ENCODE measurements at places on chromosomes 4 and X.

DNA sequence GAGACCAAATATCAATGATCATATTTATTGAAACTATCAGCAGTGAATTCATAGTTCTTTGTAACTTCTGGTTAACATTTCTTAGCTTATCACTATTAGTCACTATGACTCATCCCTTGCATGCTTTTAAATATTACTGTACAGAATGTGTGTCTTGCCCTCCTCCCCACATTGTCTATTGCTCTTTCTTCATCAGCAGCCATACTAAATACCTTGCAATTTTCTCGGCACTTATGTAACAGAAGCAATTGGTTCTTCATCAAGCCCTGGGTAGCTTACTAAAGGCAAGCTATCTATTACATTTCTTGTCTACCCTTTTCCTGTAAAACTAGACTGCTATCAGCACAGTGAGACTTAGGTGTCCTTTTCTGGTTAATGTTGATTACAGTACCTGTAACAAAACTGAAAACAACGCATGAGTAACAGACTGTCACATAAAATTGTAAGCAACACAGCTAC lies 8.2 kb downstream of the KLHL4 start:
- no peak for DNase-seq

- DNase-seq = no peak
These were observed 27.8 kb upstream of the SLC2A9 start for GRCh38 chr4:10048941-10049697.

- no peak for DNase-seq
These were observed 215.0 kb downstream of the SCFD2 start for GRCh38 chr4:53150631-53151488.

- DNase-seq = peak; percentile 40
These were observed 36.1 kb downstream of the MTTP start for GRCh38 chr4:99610605-99611175.

DNA sequence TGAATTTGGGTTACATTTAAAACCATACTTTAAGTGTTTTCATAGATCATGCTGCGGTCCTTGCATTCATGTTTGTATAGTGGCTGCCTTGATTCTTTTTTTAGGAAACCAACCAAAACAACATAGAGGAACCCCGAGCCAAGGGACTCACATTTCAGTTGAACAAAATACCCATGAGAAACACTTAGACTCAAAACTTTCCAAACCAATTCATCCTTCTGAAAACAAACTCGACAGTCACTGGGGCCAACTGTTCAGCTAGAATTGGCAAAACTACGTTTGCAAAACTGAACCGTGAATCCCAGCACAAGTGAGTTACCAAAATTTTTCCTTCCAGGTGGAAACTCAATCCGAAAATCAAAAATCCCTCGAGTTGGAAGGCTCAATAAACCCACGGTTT lies 1.4 kb downstream of the ADGRA3 start:
- peak; percentile 7 for DNase-seq

- DNase-seq = no peak
These were observed 24.5 kb downstream of the DHX15 start for GRCh38 chr4:24559889-24560288.

DNA sequence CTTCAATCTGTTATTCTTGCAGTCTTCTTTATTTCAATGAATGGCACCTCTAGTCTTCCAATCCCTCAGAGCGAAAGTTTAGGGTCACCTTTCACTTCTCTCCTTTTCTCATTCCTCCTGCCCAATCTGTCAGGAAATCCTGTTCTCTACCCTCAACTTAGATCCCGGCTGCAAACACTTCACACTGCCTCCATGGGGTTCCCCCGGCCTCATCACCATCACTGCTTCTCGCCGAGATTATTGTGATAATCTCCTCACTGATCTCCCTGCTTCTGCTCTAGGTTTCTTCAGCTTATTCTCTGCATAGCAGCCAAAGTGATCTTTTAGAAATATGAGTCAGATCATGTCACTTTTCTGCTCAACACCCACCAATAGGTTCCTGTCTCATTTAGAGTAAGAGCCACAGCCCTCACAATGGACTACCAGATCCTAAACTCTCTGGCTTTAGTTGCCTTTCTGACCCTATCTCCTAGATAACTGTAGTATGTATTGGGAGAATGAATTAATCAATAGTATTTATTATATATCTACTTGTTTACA lies 43.6 kb upstream of the TBC1D9 start:
- DNase-seq = no peak

GRCh38 chr4:7928711-7929110 lies 10.9 kb downstream of the AFAP1 start:
- DNase-seq = no peak

DNA sequence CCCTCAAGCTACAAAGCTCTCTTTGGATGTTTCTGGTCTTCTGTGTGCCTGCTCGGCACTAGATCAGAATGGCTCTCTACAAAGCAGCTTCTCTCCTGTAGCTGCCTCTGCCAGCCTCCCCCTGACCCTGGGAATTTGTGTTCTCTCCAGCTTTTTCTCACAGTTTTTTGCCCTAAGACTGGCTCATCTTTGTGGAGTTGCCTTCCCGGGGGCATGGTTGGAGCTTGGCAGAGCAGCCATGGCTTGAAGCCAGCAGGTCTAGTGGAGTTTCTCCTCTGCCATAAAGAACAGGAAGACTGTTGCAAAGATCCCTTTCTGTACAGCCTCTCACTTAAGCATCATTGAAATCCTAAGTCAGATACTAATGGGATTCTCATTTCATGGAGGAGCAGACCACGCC lies 163.3 kb upstream of the MAMLD1 start:
- DNase-seq = peak; percentile 34

DNA sequence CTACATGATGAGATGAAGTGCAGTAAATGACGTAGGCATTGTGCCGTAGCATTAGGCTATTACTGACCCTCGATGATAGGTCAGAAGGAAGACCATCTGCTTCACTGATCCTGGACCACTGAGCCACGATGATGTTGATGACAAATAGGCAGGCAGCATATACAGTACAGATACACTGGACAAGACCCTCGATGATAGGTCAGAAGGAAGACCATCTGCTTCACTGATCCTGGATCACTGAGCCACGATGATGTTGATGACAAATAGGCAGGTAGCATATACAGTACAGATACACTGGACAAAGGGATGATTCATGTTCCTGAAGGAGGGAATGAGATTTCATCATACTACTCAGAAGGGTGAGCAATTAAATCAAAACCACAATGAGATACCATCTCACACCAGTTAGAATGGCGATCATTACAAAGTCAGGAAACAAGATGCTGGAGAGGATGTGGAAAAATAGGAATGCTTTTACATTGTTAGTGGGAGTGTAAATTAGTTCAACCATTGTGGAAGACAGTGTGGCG lies 50.9 kb downstream of the BEND4 start:
- no peak for DNase-seq

DNA sequence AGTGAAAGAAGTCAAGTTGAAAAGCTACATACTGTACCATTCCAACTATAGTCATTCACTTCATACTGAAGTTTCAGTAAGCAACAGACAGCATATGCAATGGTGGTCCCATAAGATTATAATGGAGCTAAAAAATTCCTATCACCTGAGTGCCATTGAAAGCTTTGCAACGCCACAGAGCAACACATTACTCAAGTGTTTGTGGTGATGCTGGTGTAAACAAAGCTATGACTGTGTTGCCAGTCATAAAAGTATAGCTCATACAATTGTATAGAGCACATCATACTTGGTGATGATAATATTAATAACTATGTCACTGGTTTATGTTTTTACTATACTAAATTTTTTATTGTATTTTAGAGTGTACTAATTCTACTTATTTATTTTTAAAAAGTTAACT lies 78.9 kb downstream of the NAF1 start:
- no peak for DNase-seq

- DNase-seq = no peak
These were observed 64.0 kb downstream of the ADRA2C start for GRCh38 chr4:3829956-3830773.

GRCh38 chr4:168484626-168485025 lies 4.3 kb upstream of the DDX60L start:
- no peak for DNase-seq

GRCh38 chrX:101932249-101932570 lies 383 bp upstream of the ZMAT1 start:
- no peak for DNase-seq

DNA sequence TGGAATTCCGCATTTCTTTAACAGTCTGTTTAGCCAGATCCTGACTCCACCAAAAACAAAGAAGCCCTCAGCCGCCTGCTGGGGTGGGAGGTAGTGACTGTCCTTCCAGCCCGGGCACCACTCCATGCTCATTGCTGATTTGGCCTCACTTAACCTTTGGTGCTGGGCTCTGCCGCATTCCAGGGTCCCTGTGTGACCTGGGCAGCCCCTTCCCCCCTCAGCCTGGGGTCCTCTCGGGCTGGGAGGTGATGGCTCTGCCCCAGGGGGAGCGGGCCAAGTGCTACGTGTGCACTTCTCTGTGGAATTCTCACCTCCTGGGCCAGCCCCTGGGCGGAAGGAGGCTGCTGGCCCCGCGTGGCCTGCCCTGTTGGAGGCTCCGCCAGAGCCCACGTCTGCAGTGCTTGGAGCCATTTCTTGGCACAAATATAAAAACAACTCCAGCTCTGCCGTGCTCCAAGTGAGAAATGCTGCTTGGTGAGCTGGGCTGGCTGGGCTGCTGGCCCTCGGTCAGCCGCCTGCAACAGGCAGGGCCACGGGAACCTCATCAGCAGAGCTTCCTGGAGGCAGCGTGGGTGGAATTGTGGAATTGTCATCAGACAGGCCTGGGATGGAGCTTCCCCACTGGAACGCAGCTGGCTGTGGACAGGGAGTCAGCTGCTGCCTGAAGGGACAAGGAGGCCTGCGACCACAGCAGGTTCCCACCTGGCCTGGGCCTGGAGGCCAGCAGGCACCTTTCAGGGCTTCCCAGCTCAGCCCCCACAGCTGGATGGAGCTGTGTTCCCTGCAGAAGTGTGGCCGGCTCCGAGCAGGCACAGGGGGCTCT lies 66.0 kb downstream of the TRMT44 start:
- DNase-seq = no peak

DNA sequence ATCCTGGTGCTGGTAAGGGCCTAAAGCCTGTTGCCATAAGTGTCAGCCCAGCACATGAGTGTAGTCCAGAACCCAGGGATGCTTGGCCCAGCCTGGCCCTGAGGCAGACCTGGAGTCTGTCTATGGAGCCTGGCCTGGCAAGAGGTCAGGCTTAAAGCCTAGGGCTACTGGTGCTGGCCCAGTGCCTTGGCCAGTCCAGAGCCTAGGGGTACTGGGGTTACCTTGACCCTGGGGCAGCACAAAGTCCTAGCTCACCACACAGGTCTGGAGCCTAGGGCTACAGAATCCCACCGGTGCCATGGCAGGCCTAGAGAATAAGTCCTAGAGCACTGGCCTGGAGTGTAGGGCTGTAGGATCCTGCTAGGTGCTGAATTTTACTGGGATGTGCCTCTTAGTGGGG lies 393.8 kb downstream of the MAGEE1 start:
- DNase-seq = no peak

DNA sequence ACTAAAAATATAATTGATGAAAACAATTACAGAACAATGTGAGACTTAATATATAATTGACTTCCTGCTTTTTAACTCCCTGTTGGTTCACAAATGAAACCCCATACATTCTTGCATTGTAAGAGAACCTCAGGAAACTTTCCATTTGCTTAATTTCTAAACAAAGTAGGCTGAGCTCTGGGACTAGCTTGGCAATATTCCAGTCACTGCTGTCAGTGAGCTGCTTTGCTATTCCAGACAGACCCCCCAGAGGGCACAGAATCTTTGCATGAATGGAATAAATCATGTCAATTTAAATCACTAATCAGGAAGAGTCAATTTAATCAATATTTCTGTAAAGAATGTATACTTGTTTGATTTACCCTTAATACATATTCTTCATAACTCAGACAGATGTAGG lies 110.6 kb downstream of the NEXMIF start:
- DNase-seq = peak; percentile 35

DNA sequence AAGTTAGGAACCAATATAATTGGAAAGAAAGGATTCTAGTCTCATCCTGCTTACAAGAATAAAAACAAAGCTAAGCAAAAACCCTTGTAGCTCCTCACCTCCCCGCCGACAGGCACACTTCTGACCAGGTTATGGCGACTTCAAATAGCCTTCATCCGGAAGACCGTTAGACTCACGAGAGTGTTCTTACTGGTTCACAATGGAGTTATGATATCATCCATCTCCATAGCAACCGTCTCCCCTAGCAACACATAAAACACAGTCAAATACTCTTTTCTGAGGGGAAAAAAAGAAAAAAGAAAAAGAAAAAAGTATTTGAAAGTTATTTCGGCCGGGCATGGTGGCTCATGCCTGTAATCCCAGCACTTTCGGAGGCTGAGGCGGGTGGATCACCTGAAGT lies at the start of gene IL13RA2:
IL13RA2 (minus strand) TSS at position 162 of the 400 bp plus-strand sequence. CDS start 347 bp downstream, outside the sequence.
- no peak for DNase-seq

GRCh38 chr4:182213004-182213403 lies 30.2 kb upstream of the TENM3 start:
- DNase-seq = no peak

GRCh38 chrX:28599957-28600356 lies 12.7 kb downstream of the IL1RAPL1 start:
- DNase-seq = no peak

- no peak for DNase-seq
These were observed 2.8 kb downstream of the RTL5 start for GRCh38 chrX:72128881-72129280.

DNA sequence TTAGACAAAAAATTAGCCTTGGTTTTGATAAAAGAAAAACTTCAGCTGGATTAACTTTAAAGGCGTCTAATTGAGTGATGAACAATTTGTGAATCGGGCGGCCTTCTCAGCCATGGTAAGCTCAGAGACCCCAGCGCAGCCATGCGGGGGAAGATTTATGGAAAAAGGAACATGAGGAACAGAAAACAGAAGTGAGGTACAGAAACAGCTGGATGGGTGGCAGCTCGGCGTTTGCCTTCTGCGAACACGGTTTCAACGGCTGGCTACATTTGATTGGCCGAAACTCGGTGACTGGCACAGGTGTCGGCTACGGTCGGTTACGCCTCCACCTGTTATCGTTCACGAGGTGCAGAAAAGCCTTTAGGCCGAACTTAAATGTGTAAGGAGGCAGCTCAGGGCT lies 401.4 kb upstream of the FAT1 start:
- no peak for DNase-seq
